ENCODE measurements at places on chromosomes 5 and 9.

DNA sequence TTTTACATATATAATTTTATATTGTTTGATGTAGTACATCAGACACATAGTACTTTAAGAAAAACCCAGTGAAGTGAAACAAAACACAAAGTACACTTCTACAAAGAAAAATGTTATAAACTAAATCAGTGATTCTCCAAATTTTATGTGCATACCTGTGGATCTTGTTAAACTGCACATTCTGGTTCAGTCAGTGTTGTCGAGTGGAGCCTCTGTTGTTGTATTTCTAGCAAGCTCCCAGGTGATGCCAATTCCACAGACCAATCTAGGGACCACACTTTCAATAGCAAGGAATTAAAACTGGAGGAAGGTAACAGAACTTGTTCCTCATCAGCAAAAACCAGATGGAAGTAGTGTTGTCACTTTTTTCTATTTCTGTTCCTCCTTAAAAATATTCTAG, 183.8 kb upstream of the CD180 start:
- no peak for DNase-seq

- DNase-seq, result no peak
Observed at GRCh38 chr5:176466245-176466871, 18.2 kb downstream of the FAF2 start.

- no peak for DNase-seq
Observed at GRCh38 chr9:69295872-69296552, 29.0 kb upstream of the ENTREP1 start.

DNA sequence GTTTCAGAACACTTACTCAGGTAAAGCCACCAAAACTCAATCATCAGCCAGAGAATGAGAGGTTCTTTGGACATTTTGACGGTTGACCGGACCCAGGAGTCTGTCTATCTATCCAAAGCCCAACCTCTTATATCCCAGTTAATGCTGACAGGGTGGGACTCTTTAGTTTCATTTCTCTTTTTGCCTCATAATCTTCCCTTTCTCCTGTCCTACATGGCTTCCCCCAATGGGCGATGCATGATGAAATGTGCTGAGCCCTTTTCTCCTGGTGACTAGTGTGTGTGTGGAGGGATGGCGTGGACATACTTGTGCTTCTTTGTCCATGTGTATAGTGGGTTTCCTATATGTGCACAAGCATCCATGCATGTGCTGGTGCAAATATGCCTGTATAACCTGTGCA, at the start of gene TIMD4:
TIMD4 (minus strand) TSS at position 102 of the 400 bp plus-strand sequence; CDS start at position 74, 28 bp downstream.
- no peak for DNase-seq

DNA sequence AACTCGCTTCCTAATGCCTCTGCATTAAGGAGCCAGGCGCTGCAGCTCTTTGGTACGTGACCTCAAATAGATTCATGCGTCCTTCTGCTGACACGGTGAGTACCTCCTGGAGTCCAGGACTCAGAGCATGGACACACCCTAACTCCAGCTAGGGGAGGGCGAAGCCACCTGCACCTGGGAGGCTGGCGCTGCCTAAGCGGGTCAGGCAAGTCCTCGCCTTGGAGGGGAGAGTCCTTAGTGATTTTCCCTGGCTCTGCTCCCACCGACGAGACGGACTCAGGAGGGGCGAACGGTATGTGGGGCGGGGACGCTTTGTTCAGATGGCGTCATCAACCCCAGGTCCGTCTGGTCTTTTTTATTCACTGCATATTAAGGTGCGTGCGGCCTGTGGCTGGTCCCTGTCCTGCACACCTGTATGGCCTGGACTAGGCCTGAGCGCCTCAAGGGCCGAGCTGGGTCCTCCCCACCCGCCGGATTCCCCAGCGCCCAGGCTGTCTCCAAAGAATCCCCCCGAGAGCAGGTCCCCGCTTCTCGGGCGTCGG, 50.3 kb downstream of the NSUN2 start:
- no peak for DNase-seq

GRCh38 chr5:121695307-121695706, 156.4 kb upstream of the FTMT start:
- DNase-seq, result no peak

GRCh38 chr9:98879963-98880310, 63.8 kb upstream of the COL15A1 start:
- no peak for DNase-seq

DNA sequence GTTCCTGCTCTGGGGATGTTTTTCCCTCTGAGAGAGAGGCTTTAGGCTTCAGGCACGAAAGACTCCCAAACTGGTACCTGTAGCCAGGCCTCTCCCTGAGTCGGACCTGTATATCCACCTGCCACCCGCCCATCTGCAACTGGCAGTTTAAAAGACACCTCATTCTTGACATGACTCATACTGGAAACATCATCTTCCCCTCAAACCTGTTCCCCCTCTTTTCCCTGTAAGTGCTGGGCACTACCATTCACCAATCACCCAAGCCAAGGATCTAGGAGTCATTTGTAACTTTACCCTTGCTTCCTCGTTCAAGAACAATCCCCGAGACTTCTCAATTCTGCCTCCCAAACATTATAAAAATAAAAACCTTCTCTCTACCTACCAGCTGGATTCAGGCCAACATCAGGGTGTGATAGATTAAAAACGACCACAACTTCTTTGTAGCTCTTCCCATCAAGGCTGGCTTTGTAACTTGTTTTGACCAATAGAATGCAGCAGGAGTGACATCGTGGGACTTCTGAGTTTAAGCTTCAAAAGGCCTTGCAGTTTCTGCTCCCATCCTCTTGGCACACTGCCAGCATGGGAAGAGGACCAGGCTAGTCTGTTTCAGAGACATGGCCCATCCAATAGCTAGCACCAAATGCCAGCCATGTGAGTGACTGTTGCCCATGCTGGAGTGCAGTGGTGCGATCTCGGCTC, 1.8 kb upstream of the WDR31 start:
- no peak for DNase-seq

DNA sequence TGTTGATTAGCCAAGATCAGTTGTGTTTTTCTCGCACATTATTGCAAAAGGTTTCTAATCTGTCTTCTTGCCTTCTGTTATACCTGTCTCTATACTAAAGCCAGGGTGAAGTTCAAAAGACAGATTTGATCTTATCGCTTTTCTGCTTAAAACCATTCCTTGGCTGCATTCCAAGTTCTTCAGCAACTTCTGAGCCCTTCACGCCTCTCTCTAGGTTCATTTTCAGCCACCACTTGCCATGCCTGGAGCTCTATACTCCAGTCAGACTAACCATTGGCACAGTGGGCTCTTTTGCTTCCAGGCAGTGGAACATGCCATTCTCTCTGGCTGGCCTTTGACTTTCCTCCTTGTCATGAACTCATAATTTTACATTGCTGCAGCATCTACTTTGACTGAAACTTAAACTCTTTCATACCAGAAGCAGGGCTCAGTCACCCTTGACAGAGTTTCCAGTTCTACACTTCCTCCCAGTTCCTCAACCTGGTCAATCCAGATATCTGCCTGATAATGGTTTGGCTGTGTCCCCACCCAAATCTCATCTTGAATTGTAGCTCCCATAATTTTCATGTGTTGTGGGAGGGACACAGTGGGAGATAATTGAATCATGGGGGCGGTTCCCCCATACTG, 114.4 kb downstream of the SLC12A2 start:
- DNase-seq, result no peak

GRCh38 chr5:92119110-92119509, 736.0 kb upstream of the ARRDC3 start:
- DNase-seq, result no peak

DNA sequence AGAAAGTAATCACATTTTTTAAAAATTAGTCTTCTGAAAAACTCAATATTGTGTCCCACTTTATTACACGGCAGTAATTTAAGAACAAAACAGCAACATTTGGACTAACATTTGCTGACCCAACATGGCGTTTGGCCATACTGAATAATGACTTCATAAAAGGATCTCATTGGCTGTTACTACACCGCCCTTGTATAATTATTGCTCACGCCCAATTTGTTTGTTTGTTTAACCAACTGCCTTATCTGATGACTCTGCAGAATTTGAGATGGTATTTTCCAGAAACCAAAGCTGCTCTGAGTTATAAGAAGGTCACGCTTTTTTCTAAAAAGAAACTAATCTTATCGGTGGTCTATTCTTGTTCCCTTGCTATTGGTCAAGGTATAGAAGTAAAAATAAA, 200.2 kb upstream of the TARS1 start:
- DNase-seq, result no peak

DNA sequence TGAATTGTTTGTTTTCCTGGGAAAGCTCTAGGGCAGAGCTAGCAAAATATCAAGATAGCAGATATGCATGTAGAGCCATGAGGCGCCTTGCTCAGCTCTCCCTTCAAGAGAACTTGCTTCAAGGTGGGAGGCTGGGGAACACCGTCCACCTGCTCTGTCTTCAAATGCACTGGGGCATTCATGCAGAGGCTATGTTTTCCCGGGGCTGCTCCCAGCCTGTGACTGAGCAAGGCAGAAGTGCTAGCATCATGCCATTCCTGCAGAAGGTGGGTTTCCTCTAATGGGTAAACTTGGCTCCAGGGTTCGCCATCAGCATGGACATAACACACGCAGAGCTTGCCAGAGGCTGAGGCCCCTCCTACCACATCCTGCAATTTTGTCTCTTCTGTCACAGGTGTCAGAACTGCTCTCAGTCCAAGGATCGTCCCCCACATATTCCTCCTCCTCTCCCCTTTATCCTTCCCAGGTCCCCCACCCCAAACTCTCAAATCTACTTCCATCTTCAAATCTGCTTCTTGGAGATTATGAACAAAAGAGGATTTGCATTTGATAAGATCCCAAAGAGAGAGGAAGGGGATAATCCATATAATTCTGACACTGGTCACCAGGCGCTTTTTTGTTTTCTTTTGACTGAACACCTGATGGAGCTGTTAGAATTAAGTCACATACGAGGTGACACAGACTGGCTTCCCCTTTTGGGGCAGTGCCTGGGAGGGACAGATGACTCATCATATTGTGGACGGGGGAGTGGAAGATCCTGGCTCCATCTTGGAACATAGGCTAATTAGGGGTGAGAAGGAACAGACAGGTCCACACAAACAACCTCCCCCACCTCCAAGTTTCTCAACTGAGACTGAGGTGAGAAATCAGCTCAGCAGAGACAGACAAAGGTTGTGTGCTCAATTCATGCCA, 85.0 kb upstream of the TAF11L2 start:
- no peak for DNase-seq

DNA sequence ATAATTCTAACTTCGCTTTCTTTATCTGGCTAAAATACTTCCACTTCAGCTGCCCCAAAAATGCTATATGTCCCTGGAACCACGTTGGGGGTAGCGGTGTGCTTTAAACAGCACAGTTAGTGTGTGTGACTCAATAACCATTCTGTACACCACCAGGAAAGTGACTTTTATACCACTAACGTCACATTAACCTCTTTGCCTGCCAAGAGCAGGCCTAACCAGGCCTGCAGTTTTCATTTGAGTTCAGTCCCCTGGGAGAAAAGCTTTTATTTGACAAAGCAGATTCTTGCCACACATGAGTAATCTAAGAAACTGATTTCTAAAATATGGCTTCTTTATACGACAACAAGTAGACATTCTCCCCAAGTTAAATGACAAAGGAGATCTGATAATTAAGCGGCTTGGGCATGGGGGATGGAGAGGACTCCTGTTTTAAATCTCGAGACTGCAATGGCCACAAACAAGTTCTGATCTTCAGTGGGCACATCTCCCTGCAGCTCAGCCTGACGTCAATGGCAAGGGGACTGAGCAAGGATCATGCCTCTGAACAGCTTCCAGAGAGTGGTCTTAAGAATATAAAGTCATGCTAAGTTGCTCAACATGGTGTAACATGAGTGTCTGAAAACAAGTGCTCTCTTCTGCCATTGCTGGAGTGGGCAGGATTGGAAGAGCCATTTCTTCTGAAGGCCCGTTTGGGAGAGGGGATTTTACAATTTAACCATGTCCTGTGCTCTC, 91.8 kb downstream of the GLIS3 start:
- DNase-seq, result no peak

DNA sequence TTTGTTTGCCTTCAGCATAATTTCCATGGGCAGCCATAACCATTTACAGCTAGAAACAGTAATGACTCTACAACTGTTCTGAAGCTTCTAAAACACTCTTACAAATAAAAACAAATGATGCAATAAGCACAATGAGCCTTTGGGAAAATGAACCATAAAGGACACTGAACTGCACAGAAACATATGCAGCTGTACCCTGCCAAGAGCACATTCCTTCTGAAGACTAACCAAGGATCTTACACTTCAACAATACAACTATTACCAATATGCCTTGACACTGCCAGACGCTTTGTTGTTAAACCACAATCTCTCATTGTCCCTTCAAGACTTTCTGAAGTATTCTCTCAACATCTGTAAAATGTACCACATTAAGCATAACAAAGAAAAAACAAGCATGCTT, 104.2 kb upstream of the HMHB1 start:
- DNase-seq, result no peak

DNA sequence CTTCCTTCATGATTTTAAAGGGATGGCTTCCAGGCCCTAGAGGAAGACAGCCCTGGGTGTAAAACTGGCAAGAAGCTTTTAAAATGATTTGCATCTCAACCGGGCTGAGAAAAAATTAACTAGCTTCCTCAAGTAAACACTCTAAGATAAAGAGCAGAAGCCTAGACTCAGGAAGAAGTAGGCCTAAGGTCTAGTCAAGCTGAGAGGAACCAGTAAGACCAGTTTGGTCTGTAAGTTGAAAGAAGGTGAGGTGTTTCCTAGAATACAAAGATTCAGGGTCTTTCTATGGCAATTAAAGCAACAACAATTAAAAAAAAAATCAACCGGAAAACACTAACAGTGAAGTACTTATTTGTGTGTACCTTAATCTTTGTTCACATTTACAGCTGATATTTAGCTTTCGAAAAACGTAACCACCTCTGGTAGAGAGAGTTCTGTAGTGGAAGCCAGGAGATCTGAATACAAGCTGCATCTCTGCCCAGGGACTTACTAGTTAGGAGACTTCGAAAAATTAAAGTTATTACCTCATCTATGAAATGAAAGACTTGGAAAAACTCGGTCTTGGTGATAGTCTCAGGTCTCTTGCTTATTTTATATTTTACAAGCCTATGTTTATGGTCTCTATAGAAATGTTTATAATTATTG, 75.7 kb downstream of the TUSC1 start:
- DNase-seq, result no peak

- DNase-seq, result peak; percentile 3
Observed at GRCh38 chr5:135324897-135325650, 74.0 kb downstream of the MACROH2A1 start.

- no peak for DNase-seq
Observed at GRCh38 chr9:84718476-84718875, 48.9 kb downstream of the NTRK2 start.

DNA sequence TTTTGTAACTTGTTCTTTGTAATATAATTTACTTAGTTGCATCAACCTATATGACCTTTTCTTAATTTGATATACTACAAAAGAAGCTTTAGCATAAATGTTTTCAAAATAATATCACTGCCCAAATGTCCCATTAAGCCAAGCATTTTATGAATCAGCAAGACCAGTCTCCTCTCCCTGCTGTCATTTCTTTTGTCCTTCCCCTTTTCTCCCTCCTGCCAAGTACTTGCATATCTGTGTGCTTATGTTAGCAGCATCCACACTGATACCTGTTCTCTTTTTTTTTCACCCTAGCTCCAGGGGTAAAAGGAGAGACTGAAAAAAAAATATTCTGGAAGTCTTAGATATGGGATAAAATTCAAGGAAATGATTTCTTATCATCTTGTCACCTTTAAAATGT, 69.7 kb downstream of the ZSWIM6 start:
- no peak for DNase-seq

GRCh38 chr5:94793113-94793815, 174.8 kb downstream of the SLF1 start:
- no peak for DNase-seq
